ENCODE measurements at places on chromosomes 13 and 19.

- DNase-seq = no peak
Observed at GRCh38 chr19:52638601-52639000, 446 bp upstream of the ZNF83 start.

DNA sequence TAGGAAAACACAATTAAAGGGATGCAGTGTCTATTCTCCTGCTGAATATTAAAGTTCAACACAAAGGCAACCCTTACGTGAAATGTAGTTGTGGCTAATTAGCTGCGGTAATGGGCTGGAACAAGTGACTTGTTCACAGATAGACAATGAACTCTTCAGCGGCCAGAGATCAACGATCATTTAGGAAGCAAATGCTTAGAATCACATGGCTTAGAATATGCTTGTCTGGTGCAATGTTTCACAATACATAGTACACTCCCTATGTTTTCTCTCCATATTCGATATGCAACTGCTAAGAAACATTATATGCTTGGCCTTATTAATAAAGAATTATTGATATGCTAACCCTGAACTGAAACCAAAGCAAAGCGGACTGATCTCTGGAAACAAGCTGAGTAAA, 25.7 kb upstream of the MTUS2 start:
- no peak for DNase-seq

GRCh38 chr19:4043401-4043800, 23.3 kb downstream of the ZBTB7A start:
- no peak for DNase-seq

GRCh38 chr13:25192936-25193335, 20.8 kb upstream of the AMER2 start:
- no peak for DNase-seq

- DNase-seq = no peak
Observed at GRCh38 chr19:13095393-13095784, 7.3 kb downstream of the LYL1 start.

DNA sequence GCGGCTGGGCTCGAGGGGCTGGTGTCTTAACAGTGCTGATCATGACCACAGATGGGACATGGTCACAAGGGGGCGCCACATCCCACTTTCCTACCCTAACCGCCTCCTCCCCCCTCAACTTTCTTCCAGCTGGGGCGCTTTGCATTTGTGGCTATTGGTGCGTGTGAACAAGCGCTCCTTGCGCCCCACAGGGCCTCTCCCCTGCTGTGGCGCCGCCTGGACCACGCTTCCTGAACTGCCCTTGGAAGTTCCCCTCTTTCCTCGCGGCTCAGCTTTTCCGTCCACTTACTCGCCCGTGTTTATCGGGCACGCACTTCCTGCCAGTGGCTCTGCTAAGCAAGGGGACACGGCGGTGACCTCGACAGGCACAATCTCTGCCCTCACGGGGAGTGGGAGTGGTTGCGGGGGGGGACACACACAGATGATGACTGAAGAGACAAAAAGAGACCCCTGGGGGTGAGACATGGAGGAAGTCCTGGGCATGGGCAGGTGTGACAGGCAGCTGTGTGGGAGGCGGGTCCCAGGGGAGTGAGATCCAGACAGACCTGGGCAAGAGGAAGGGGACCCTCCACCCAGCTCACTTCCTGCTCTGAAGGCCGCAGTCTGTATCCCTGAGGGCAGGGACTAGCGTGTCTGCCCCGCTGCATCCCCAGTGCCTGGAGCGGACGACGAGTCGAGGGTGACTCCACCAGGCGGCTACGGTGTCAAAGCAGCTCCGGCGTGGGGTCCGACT, 40.3 kb downstream of the ZNF787 start:
- DNase-seq = peak; percentile 54

DNA sequence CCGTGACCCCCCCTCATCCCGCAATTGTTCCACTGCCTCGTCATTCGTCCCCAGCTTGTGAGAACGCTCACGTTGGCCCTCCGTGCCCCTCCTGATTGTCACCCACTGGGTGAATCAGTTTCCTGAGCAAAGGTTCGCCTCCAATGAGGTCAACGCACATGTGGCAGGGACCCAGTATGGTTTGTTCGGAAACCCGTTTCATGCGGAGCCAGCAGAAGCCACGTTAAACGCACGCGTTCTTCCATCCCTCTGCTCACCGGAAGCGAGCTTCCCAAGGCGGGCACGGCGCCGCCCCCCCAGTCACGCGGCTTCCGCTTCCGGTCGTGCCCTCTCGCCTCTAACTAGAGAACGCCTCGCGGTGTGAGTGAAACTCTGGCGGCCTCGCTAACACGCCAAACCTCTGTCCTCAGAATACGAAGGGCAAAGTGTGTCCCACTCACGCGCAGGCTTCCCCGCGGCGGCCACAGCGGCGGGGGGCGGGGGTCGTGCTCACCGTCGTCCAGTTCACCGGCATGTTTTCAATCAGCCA, 18.0 kb upstream of the CFAP97D2 start:
- DNase-seq = no peak

- DNase-seq = no peak
Observed at GRCh38 chr19:15248648-15249527, 16.6 kb upstream of the EPHX3 start.

- no peak for DNase-seq
Observed at GRCh38 chr13:45310341-45311131, 30.4 kb downstream of the TPT1 start.

DNA sequence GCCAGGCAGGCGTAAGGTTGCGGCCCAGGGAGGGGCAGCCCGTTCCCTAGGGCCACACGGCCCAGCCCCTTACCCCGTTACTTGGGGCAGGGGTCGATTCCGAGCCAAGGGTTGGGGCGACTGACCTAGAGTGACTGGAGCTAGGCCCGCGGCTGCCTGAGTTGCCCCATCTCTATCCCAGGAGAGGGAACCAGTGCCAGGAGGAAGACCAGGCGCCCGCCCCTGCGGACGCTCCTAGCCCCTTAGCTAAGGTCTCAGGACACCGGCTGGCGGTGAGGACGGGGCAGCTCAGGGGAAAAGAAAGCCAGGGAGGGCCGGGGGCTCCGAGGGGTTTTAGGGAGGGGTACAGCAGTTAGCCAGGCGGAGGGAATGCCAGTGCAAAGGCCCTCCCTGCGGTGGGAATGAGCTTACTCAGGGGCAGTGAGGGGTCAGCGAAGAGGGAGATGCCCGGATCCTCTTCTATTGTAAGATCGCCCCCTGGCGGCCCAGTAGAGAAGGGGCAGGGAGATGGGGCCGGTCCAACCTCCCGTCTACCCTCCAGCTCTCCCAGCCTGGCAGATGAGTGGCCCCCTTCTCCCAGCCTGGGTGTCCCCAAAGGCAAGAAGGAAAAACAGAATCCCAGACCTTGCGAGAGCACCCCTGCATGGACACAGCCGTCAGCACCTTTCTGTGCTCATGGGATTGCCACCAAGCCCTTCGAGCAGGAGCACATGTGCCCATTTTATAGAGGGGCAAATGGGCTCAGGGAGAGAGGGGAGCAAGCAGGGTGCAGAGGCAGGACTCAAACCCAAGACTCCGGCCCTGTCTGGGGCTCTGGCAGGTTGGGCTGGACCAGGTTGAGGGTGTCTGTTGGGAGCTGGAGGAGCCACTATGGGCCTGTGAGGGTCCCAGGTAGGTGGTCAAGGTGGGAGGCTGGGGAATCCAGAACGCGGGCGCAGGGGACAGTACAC, 16.3 kb downstream of the CILP2 start:
- peak; percentile 39 for DNase-seq

- peak; percentile 96 for DNase-seq
Observed at GRCh38 chr19:35716801-35717664, 770 bp upstream of the KMT2B start.

DNA sequence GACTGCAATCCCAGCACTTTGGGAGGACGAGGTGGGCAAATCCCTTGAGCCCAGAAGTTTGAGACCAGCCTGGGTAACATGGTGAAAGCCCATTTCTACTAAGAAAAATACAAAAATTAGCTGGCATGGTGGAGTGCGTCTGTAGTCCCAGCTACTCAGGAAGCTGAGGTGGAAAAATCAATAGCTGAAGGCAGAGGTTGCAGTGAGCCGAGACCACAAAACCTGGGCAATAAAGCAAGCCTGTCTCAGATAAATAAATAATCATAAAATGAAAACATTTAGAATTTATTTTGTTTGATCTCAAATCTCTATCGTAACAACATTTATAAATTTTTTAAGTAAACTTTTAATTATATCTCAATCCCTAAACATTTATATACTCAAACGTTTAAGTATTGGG, 36.6 kb downstream of the USP12 start:
- DNase-seq = no peak

GRCh38 chr19:18723871-18724377, 40.4 kb downstream of the CRTC1 start:
- DNase-seq = no peak

GRCh38 chr19:3982701-3983541, 2.3 kb downstream of the EEF2 start:
- DNase-seq = no peak

DNA sequence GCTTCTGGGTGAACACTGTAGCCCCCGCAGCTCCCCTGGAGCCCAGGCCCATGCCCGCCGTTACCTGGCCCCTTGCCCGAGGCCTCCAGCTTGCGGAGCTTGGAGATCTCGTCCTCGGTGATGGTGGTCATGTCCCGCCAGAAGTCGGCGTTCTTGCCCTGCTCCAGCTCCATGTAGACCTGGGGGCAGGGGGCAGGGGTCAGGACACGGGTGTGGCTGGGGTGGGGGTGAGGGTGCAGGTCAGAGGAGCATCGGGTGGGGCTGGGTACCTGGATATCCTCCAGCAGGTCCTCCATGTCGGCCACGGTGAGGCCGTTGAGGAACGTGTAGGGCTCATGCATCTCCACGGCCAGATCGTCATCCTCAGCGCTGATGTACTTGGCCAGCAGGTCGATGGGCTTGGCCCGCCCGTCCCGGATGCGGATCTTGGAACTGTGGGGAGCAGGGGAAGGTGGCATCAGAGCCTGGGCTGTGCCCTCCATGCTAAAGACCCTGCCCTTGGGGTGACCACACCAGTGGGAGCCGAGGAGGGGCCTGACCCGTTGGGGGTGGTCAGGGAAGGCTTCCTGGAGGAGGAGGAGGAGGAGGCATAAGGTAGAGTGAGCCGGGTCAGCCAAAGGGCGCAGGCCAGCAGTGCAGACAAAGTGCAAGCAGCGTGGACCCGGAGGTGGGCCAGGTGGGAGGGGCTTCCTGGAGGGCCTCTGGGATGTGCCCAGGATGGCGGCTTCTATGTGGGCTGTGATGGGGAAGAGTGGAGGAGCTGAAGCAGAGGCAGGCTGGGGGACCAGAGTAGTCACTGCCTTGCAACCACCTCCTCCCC, 7.6 kb downstream of the CACTIN start:
- DNase-seq = no peak

DNA sequence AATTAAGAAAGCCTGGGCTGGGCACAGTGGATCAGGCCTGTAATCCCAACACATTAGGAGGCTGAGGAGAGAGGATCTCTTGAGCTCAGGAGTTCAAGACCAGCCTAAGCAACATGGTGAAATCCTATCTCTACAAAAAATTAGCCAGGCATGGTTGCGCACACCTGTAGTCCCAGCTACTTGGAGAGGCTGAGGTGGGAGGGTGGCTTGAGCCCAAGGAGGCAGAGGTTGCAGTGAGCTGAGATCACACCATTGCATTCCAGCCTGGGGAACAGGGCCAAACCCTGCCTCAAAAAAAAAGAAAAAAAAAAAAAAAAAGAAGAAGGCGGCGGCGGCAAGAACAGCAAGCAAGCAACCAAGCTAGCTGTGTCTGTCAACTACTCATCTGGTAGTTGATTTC, 26.7 kb downstream of the TSC22D1 start:
- no peak for DNase-seq

DNA sequence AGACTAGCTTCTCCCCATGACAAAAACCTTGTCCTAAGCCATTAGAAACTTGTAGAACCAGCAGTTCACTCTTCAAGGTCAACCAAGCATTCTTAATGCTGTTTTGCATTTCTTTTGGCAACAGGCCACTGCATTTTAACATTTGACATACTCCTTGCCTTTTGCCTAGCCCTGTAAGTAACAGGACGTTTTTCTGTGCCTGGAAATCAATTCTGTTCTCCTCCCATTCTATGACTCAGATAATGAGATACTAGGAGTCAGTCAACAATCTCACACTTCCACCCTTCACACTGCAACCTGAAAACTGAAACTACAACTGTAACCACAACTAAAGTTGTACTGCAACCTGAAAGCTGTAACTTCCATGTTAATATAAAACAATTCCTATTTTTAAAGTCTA, 268.7 kb downstream of the MZT1 start:
- no peak for DNase-seq

- peak; percentile 26 for DNase-seq
Observed at GRCh38 chr13:97344265-97345175, 89.4 kb upstream of the RAP2A start.

DNA sequence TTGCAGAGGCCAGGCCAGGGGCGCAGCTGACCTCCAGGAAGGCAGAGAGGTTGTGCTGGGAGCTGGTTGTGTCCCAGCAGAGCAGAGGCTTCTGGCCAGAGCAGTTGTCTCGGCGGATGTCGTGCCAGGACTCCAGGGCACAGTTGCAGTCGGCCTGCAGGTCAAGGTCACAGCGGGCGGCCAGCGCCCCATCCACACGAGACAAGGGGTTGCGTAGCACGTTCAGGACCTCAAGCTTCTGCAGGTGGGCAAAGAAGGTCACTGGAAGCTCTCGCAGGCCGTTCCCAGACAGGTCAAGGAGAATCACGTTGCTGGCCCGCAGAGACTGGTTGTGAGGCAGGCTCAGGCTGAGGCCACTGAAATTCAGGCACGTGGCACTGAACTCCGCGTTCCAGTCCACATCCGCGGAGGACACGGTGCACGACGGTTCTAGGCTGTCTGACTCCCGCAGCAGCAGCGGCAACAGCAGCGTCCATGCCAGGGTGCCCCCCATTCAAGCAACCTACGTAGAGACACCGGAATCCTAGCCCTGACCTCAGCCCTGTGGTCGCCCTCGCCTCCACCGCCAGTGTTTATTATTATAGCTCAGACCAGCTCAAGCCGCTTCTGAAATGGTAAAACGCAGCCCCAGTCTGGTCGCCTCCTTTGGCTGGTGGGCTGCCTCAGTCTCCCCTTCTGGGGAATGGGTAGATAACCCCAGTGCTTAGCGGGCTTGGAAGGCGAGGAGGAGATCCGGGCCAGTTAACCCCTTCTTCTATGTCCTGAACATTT, 766 bp downstream of the LRRC25 start:
- DNase-seq = no peak

- DNase-seq = peak; percentile 48
Observed at GRCh38 chr13:19864746-19865309, 1.4 kb upstream of the ZMYM5 start.

DNA sequence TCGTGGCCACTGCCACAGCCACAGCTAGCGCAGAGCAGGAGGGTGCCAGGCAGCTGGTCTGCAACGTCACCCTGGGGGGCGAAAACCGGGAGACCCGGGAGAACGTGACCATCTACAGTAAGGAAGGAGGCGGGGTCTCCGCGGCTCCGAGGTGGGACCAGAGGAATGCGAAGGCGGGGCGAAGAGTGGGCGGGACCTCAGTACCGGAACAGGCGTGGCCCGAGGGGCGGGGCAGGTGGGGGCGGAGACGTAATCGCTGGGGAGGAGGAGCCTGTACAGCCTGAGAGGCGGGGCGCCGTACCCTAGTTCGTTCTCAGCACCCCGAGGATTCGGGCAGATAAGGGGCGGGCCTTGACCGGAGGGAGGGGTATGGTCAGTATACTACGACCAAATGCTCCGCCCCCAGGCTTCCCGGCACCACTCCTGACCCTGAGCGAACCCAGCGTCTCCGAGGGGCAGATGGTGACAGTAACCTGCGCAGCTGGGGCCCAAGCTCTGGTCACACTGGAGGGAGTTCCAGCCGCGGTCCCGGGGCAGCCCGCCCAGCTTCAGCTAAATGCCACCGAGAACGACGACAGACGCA, 2.5 kb downstream of the ICAM5 start:
- peak; percentile 57 for DNase-seq
